ENCODE measurements at places on chromosomes 13 and 19.

- DNase-seq: peak; percentile 80
Measured at GRCh38 chr19:17784201-17785008, 10.5 kb upstream of the B3GNT3 start.

- no peak for DNase-seq
Measured at GRCh38 chr13:99356262-99357091, 49.3 kb upstream of the GPR183 start.

DNA sequence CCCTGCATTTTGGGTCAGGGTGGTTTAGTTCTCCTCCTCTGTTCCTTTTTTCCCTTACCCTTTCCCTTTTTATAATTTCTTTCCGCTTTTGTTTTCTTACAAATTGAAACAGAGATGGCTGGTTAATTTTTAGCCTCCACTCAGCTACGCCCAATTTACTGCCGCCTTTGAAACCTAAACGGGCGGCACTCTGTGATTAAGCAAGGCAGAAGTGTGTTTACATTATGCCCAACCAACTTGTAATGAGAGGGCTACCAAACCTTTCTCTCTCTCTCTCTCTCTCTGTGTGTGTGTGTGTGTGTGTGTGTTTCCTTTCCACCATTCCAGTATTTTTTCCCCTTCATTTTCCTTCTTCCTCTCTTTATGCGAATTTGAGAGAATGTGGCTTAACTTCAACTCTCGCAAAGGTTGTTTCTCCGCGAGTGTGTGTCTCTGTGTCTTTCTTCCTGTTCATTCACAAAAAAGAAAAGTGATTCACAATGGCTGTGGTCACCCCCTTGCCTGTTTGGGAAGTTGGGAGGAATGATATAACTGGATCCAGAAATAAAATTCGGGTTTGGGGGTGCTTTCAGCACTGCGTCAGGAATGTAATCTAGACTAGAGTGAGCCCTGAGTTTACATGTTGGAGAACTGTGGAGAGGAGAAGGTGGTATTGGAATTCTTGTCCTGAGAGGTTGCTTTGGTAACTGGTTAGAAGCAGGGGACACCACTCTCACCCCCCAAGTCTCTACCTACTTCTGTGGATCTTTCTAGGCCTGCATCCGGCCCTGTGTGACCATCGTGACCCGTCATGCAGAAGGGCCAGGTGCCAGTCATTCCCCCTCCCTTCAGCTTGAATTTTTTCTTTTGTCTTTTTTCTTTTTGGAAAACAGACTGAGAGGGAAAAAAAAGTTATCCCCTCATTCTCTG, 31.4 kb downstream of the NFIX start:
- no peak for DNase-seq

DNA sequence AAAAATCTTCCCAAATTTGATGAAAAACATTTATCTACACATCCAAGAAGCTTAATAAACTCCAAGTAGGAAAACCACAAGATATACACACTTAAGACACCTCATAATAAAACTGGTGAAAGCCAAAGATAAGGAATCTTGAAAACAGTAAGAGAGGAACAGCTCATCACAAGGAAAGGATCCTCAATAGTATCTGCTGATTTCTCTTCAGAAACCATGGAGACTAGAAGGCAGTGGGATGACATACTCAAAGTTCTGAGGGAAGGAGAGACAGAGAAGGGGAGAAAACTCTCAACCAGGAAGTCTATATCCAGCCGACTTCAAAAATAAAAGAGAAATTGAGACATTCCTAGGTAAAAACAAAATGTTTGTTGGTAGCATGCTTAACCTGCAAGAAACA, 45.7 kb downstream of the LNX2 start:
- DNase-seq: no peak

GRCh38 chr19:17950310-17951156, 16.4 kb upstream of the KCNN1 start:
- DNase-seq: peak; percentile 49

DNA sequence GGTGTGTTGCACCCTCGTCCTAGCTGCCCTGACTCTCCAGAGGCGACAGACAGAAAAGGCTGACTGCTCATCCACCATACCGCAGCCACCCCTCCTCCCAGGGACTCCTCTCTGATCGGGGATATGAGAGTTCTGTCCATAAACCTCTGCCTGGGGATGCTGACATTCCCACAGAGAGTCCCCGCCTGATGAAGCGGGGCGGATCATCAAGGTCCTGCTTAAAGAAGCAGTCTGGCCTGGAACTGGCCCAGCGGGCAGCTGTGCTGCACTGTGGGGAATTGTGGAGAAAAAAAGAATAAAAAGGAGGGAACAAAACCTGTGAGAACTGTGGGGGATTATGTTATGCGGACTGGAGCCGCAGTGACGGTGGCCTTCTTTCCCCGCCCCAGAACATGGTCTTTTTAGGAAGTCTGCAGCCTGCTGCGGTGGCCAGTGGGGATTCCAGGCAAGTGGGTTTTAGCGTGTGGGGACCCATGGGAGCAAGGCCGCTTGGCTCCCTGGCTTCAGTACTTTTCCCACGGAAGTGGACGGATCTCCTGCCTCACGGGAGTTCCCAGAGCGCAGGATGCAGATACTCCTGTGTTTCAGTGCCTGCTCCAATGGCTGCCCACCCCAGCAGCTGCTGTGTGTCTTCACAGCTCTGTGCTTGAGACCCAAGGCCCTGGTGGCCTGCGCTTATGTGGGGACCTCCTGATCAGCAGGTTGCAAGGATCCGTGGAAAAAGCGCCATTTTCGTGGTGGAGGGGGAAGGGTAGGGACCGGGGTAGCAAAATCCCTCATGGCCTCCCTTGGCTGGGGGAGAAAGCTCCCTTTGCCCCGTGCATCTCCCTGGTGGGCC, 1456.2 kb upstream of the SLC10A2 start:
- no peak for DNase-seq

DNA sequence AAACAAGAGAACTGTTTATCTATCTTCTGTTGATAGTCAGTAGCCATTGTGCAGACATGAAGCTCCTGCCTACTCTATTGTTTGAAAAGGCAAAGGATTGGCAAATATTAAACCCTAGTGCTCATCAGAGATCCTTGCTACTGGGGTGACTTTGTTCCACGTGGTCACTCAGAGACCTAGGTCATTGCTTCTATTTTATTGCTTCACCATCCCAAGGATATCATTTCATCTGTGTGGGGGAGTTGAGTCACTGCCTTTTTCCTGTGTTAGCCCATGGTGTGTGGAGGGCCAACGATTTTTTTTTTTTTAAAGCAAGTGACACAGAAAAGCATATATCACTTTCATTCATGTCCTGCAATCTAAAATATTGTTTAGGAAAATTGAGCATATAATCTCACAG, 254.1 kb upstream of the RXFP2 start:
- no peak for DNase-seq

DNA sequence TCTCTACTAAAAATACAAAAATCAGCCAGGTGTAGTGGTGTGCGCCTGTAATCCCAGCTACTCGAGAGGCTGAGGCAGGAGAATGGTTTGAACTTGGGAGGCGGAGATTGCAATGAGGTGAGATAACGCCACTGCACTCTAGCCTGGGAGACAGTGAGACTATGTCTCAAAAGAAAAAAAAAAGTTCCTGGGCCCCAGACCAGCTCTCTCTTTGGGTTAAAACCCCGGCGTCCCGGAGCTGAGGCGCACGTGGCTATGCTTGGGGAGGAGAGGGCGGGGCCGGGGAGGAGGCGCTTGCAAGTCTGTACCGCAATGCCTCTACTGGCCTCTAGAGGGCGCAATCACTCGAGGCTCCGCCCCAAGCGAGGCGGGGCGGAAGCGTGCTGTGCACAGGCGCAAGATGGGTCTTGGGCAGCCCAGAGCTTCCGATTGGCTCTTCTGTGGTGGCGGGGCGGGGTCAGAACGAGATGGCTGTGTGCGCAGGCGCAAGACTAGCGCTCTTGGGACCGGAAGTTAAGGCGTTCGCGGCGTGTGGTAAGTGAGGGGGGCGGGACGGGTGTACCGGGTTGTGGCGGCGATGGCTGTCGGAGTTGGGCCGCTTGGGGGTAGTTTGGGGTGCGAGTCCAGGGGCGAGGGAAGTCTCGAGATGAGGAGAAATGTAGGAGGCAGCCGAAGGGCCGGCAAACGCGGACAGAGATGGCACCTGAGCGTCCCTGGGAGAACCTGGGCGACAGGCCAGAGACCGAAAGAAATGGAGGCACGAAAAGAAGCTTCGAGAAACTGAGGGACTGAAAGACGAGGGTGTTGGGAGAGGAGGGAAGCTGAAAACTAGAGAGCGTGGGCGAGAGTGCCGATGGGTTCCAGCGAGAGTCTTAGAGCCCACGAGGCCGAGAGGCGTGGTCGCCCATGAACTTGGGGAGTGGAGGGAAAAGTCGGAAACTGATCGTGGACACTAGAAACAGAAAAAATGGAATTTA, at the start of gene DHX34:
DHX34 (plus strand) TSS at position 497 of the 977 bp plus-strand sequence. CDS start 3,716 bp downstream, outside the sequence.
- DNase-seq: peak; percentile 100

DNA sequence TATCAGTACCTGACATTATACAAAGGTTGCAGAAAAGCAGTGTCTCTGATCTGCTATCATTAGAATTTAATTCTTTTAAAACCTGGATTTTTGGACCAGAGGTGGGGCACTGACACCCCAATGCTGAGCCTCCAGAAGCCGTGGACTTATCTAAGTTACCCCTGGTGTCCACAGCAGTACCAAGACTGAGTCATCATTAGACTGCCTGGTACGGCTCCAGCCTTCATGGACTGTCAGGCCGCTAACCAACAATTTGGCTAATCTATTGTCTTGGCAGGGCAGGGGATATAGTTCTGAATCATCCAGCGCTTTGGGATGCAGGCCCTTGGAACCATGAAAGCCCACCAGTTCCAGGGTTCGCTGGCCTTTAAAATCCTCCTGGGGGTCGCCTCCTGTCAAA, 78.3 kb downstream of the TSHZ3 start:
- DNase-seq: no peak

GRCh38 chr13:105327581-105328126, 1207.8 kb downstream of the EFNB2 start:
- DNase-seq: no peak

- no peak for DNase-seq
Measured at GRCh38 chr19:13705201-13705600, 59.1 kb upstream of the MRI1 start.

- DNase-seq: no peak
Measured at GRCh38 chr13:102825400-102825799, 20.4 kb upstream of the ERCC5 start.

DNA sequence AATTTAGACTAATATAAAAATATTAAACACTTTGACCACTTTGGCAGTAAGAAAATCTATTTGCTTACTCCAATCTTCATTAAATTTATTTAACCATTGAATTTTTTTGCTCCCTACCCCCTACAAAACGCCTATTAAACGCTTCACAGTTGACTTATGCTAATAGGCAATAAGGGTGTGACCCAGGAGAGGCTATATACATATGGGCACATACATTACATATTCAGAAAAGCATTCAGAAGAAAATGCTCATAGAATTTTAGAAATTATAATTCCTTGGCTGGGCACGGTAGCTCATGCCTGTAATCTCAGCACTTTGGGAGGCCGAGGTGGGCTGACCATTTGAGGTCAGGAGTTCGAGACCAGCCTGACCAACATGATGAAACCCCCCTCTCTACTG, 95.6 kb upstream of the STARD13 start:
- DNase-seq: no peak

GRCh38 chr13:96783511-96783910, 210.8 kb downstream of the OXGR1 start:
- DNase-seq: no peak

GRCh38 chr13:79237981-79238380, 168.1 kb downstream of the RBM26 start:
- DNase-seq: no peak

DNA sequence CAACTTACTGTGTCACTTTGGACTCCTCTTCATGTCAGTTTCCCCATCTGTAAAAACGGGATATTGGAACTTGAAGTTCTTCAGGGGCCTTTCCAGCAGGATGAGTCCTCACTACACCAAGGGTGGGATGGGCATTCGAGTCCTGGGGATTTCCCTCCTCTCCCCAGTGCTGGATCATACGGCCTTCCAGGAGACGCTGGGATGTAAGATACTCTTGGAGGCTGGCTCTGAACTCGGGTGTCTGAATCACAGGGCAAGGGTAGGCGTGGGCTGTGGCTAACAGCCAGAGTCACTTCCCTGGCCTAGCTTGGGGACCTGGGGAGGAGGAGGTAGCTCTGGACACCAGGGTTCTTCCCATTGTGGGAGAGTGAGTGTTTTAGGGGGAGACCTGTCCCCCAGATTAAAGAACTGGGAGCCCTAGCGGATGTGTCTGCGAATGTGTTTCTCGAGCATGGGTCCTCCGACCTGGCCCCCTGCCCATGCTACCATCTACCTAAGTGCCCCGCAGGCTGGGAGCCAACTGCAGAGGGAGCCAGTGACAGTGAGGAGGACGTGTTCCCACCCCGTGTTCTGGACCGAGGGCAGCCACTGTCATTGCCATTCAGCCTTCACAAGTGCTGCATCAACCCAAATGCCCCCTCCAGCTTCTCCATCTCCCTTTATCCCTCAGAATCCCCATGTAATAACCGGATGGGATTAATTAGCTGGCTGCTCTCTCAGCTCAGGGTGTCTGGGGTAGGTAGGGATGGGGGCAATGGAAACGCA, 2.4 kb upstream of the CYTH2 start:
- no peak for DNase-seq

DNA sequence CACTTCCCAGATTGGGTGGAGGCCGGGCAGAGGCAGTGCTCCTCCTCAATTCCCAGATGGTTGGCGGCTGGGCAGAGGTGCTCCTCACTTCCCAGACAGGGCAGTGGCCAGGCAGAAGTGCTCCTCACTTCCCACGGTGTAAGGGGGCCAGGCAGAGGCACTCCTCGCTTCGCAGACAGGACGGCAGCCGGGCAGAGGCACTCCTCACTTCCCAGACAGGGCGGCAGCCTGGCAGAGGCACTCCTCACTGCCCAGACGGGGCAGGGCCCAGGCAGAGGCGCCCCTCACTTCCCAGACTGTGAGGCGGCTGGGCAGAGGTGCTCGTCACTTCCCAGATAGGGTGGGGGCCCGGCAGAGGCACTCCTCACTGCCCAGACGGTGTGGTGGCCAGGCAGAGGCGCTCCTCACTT, 36.6 kb upstream of the SLAIN1 start:
- no peak for DNase-seq

Data from NCI-H524 (cell line).